ENCODE measurements at places on chromosomes 16 and 17.

GRCh38 chr16:51055434-51055833 is 95.6 kb downstream of the SALL1 start:
- no peak for DNase-seq

- DNase-seq, result no peak
These were observed 81.0 kb upstream of the BRD7 start for GRCh38 chr16:50449800-50450199.

DNA sequence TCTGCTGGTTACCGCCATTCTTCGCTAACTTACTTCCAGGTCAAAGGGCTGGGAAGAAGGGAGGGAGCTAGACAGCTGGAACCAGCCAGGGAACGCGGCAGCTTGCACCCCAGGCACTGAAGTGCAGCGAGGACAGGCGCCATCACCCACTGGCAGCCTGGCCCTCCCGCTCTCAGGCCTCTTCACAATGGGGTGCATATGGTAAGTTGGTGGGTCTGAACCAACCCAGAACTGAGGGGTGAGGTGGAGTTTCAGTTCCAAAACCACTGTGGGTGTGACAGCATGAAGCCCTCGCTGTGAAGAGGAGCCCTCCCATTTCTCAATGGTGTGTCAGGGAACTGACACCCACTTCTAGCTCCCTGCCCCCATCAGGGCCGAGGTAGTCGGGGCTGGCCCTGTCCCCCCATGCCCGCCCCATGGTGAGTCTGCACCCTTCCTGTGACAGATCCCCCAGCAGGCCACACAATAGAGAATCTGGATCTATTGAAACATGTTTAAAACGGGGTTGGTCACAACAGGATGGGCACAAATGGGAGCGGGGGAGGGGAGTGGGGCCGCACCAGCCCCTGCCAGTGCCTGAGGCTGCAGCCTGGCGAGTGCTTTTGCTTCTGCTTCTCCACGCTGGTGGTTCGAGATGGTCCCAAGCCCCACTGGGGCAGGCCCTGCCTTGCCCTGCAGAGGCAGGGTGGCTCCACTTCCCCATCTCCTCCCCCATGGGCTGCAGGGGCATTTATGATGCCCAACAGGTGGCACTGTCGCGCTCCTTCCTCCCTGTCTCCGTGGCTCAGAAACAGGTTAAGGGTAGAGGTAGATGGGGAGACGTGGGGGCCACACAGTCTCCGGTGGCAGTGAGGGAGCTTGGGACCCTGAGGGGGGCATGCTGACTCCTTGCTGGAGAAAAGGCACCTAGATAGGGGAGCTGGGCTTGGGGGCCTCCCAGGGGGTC is 2.3 kb downstream of the LIMD2 start:
- DNase-seq, result no peak

- no peak for DNase-seq
These were observed 1.9 kb downstream of the SLC13A2 start for GRCh38 chr17:28475151-28475900.

DNA sequence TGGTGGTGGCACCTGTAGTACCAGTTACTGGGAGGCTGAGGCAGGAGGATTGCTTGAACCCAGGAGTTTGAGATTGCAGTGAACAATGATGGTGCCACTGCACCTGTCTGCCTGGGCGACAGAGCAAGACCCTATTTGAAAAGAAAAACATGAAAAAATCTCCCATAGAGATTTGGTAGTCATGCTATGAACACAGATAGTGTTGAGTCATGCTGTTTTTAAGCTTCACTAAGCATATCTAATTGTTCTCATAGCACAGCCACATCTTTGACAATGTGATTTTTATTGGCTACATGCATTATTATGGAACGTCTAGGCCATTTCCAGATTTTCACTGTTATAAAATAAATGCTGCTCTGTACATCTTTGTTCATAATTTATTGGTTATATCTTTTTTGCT is 6.0 kb downstream of the IL34 start:
- no peak for DNase-seq

- DNase-seq, result no peak
These were observed at the start of gene KRTAP29-1 for GRCh38 chr17:41301916-41302901. TSS of gene KRTAP29-1 (minus strand) at chr17:41302851. CDS start at chr17:41302851, 0 bp downstream.

DNA sequence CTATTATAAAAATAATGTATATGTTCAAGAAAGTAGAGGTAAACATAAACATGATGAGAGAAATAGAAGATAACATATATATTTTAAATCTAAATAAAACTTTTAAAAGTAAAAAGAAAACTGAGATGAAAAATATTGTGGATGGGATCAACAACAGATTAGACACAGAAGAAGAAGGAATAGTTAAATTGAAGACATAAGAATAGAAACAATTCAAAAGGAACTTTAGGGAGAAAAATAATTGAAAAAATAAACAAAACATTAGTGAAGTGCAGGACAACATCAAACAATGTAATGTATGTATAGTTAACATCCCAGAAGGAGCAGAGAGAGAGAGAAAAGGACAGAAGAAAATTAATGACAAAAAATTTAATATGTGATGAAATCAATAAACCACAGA is 228.1 kb upstream of the TNRC6C start:
- DNase-seq, result no peak

DNA sequence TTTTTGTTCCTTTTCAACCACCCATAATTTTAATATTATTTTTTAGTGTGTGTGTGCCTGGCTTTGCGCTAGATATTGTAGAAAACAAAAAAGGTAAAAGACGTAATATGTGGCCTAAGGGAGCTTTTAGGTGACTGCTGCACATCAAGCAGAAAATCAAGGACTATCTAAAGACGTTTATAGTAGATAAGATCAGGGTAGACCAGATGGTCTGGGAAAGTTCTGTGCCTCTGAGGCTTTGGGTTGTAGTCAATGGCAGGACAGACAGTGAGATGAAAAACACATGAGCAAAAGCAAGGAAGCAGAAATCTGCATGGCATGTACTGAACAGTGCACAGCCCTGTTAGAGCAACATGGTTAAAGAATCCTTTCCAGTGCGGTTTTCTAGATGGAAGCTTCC is 26.8 kb upstream of the ARHGAP23 start:
- no peak for DNase-seq

GRCh38 chr17:41777157-41777573 is 9.3 kb downstream of the JUP start:
- no peak for DNase-seq

Measured in cortex of kidney (tissue), 1 donor.